Type B pancreatic cell (in vitro differentiated cells): ENCODE measurements at places on chromosomes 2 and 18.

DNA sequence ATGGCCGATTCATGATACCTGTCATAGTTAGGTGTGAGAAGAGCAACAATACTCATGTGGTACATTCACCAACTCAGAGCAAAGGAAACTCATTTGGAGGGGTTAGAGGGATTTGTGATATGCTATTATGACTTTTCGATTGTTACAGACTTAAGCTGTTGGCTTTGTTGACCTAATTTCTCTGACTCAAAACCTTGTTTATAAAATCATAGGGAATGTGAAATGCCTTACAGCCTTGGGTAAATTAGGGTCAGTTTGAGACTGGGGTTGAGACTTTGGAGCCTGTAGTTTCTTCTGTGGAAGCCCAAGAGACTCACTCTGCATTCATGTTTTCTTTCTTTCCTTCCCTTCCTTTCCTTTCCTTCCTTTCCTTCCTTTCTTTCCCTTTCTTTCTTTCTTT is 261.9 kb downstream of the LRRTM1 start:
- no peak for DNase-seq

- DNase-seq, result no peak
These were observed 37.8 kb upstream of the CCDC150 start for GRCh38 chr2:196601430-196602306.

- DNase-seq, result no peak
These were observed 94.5 kb downstream of the GYPC start for GRCh38 chr2:126750506-126750905.

GRCh38 chr2:59630789-59631188 is 922.7 kb downstream of the BCL11A start:
- DNase-seq, result no peak

DNA sequence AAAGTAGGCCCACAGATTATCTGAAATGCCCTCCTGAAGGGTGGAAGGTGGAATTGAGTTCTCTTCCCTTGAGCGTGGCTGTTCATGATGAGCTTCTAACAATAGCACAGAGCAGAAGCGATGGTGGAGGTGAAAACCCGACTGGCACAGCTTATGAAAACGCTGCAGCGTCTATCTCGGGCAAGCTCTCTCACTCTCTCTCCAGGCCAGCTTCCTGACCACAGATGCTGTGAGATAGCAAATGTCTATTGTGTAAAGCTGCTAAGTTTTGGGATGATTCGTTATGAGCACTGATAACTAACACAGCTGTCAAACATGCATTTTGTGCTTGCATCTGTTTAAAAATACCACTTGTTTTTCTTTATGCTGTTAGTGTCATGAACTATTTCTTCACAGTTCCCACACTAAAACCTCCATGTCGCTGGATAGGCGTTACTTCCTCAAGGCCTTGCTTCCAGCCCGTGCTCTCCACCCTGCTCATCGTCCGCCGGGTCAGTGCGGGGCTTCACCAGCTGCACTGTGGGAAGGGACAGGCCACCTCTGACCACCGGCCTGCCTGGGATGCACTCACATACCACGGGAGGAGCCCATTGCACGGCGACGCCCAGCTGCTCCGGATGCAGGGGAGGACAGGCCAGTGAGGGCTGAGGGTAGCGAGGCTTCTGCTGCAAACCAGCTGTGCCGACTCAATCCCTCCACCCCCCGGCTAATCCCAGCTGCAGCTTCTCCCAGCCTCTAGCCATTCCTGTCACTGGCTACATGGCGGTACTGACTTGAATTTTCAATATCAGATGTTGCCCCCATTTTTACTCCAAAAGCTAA is 60.0 kb upstream of the OTOS start:
- peak; percentile 60 for DNase-seq

DNA sequence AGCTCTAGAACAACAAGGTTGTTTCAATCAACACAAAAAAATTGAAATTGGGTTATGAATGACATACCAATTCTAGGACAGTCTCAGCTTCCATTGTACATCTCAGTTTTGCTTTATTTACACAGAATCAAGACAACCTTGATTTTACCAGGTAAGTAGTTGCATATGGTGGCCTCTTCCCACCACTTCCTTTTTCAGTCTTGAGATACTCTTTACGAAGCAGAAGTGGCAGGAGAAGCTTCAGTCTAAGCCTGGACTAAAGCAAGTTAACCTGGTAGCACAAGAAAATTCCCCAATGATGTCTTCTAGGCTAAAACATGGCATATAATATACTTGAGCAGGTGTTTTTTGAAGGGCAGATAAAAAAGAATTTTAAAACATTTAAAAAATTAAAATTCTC is 10.7 kb upstream of the FAM136A start:
- no peak for DNase-seq

- no peak for DNase-seq
These were observed 1025.3 kb upstream of the NXPH2 start for GRCh38 chr2:139805441-139805840.

DNA sequence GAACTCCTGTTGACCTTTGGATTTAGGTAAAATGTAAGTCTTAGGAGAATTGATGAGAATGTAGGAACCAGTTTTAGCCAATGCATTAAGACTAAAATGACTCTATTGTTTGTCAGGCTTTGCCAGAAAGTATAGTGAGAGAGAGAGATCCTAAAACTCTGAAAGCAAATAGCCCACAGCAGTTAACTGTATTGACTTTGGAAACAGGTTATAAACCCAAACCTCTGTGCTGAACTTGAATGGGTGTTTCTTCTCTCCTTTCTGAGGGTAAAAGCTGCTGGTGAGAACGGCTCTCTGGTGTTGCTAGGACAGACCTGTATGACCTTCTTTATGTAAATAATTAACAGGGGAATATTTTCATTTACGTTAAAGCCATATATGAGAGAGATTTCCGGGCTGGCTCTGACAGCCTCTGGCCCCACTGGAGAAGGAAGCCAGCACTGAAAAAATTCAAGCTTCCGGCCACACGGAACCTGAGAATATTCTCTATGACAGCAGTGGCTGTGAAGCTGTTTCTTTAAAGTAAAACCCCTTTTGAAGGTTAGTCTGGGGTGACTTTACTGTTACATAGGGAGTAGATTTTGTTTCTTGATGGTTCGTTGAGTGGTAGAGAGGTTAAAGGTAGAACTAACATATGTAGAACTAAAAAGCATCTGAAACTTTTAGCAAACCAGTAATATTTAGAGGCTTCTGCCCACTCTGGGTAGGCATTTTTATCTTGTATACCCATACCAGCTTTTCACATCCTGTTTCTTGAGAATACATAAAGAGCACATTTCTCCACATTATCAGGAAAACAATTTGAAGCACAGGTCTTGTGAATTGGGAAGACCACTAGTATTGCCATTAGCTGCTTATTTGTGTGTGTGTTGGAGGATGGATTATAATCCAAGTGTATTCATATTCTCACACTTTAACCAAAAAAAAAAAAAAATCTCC is 123.8 kb downstream of the SPTBN1 start:
- no peak for DNase-seq

DNA sequence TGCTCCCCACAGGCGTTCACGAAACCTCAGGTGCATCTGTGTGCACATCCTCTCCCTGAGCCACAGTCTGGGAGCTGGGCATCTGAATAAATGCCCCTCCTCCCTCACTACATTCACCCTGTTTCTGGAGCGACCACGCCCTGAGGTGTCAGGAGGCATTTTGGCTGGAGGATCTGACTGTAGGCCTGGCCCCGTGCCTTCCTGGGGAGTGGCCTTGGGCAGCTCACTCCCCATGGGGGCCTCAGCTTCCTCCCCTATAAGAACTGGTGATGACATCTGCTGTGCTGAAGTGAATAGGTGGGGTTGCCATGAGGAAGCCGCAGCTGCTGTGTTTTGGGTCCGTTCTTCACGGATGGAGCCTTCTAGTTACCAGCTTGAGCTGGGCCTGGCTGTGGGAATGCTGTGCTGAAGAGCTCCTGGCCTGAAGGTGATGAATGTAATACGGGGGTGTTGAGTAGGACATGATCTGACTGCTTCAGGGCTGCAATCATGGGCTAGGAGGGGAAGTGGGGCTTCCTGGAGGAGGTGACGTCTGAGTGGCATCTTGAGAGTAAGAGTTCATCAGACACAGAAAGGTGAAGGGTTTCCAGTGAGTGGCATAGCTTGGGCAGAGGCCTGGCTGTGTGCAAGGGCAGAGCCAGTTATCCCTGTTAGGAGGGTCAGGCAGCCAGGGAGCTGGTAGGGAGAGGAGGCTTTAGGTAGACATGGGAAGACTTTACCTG is 58.2 kb downstream of the GLI2 start:
- DNase-seq, result no peak

DNA sequence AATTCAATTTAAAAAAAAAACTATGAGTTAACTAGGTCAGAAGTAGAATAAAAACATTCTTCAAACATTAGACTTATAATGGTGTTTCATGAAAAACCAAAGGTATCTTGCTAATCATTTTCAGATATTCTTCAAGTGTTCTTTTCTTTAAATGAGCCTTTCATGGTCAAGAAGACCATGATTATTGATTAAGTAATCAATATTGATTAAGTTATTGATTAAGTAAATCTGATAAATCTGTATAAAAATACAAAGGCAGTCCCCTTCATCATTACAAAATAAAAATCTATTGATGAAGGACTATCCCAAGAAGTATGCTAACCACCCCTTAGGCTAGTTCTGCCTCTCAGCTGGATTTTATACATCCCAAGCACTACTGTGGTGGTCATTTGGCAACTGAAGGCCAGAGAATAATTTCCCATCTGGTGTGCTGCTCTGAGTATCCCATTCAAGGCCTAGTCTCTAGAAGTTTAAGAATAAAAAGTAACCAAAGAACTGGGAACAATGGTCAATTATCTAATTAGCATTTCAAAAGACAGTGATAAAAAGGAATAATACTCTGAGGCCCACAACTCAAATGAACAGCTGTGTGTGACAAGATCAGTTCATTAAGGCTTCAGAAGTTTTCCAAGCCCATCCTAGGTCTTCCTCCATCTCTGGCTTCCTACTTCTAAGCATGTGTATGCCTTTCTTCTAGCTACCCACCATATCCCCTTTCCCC is 63.5 kb downstream of the TCF4 start:
- no peak for DNase-seq

- DNase-seq, result no peak
These were observed 63.8 kb downstream of the PDE11A start for GRCh38 chr2:178008636-178009289.

DNA sequence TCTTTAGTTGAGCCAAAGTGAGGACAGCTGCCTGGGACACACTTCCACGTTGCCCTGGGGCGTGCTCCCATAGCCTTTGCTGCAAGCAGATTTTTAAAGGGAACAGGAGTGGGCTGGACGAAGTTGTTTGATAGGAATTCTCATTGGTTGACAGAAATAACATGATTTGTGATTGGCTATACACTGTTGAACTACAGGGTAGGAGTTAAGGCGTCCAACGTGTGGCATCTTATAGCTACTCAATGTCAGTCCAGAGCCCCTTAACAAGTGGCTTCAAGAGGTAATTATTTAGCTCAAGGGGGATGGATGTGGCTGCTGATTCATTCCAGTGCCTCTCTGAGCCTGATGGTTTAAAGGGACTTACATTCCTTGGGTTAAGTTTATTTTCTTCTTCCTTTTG is 65.5 kb downstream of the ACAA2 start:
- DNase-seq, result no peak

- no peak for DNase-seq
These were observed 52.6 kb downstream of the SH2D6 start for GRCh38 chr2:85470850-85471800.

DNA sequence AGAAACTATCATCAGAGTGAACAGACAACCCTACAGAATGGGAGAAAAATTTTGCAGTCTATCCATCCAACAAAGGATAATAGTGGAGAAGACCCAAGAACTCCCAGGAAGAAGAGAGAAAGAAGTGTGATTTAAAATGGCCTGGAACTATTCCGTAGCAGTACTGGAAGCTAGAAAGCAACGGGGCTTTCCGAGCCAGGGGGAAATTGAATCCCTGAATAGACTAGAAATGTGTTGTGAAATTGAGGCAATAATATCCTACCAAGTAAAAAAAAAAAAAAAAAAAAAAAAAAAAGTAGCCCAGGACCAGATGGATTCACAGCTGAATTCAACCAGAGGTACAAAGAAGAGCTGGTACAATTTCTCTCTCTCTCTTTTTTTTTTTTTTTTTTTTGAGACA is 69.3 kb downstream of the FARP2 start:
- DNase-seq, result no peak

GRCh38 chr2:84474176-84474575 is 15.1 kb upstream of the SUCLG1 start:
- no peak for DNase-seq

DNA sequence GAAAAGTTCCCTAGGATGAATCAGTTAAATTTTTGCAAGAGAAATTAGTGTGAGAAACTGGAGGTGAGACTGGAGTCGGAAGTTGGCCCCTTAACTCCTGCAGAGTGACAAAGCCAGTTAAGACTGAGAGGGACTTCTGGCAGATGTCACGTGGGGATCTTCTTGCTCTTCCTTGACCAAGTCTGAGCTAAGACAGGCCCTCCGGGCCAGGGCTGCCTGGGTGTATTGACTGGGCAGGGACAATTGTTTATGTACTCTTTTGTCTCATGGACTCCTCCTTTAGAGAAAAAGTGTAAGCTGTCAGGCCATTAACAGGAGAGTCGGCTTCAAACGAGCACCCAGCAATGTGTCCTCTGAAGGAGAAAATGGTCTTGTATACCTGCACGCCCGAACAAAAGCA is 48.6 kb upstream of the RALBP1 start:
- peak; percentile 13 for DNase-seq

GRCh38 chr2:214796911-214797310 is 12.6 kb downstream of the BARD1 start:
- no peak for DNase-seq

- DNase-seq, result no peak
These were observed 42.9 kb downstream of the DOCK10 start for GRCh38 chr2:224999321-224999720.

- no peak for DNase-seq
These were observed 169.9 kb downstream of the FAM210A start for GRCh38 chr18:13556502-13556901.

DNA sequence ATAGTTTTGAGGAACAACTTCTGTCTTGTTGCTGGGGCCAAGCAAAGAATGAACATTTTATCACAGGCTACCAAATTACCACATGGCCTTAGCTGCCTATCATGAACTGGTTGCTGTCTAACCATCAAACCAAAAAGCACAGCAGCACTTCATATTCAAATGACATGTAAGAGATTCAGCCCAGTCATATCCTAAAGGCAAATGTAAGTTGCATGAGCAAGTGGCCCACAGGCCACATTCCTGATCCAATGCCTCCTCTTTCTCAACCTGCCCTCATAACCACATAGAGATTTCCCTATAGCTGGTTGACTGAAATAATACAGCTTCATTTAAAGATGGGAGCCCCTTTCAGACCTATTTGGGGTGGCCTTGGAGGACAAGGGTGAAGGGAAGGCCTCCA is 572.3 kb downstream of the IRS1 start:
- no peak for DNase-seq

DNA sequence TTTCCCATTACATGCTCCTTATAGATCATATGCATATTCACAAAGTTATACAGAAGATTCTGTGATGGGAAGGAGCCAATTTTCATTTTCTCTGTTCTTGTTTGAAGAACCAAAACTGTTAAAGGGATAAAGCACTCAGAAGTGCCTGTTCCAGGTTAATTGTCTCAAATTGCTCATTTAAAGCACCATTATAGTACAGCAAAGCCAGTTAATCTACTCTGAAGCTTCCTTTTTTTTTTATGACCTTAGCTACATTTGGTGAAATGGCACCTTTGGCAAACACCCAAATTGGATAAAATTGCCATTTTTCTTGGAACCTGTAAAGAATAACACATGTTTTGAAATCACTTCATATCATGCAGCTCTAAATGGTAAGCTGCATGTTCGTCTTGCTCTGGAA is 1092.3 kb downstream of the BCL11A start:
- DNase-seq, result no peak

GRCh38 chr2:49843314-49843713 is 689.0 kb upstream of the FSHR start:
- no peak for DNase-seq
